Ascending aorta (tissue), 2 donors: ENCODE measurements at places on chromosomes 4 and X.

DNA sequence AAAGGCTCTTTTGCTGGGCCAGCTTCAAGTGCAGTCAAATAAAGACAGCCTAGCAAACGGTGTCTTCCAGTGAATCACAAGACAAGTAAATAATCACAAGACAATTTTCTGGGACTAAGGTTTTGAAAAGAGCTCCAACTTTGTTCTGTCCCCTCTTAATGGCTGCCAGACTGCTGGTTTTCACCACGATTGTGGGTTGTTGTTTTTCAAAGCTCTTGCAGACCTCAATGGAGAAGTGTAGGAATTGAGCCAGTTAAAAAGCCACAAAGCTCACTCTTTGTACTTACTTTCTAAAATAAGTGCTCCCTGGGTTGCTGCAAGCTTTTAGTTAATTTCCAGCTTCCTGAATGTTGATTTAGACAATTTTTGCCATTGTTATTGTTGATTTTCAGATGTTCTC is 405.8 kb upstream of the HTR2C start:
- no peak for DNase-seq

GRCh38 chr4:151099976-151100417 is 569 bp downstream of the RPS3A start:
- no peak for DNase-seq

- DNase-seq = no peak
These were observed 208.6 kb downstream of the VEGFC start for GRCh38 chr4:176584031-176584606.

DNA sequence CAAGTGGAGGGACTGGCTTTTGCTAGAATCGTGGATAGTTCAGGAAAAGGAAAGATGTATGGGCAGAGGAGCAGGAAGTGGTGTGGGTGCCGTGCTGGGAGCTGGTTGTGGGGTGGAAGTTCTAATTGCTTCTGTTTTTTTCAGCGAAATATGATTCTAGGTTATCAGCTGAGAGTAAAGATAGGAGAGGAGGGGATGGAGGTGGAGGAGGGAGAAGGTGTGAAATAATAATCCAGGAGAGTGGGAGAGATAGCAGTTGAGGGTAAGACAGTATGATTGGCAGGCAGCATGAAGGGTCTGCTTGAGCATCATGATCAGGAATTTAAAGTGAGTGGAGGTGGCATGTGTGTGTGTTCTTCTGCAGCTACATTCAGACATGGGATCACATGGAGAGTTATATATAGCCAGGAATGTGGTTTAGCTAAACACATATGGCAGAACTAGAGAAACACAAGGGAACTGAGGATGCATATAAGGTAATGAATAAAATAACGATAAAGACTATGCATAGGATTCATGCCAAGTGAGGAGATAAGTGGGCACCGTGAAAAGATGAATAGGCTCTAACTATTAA is 133.7 kb downstream of the ANK2 start:
- DNase-seq = no peak
